ENCODE measurements at places on chromosomes 6 and 20.

- DNase-seq = no peak
These were observed 43.0 kb upstream of the NELFCD start for GRCh38 chr20:58938078-58938477.

- no peak for DNase-seq
These were observed 106.0 kb upstream of the CST7 start for GRCh38 chr20:24842918-24843715.

DNA sequence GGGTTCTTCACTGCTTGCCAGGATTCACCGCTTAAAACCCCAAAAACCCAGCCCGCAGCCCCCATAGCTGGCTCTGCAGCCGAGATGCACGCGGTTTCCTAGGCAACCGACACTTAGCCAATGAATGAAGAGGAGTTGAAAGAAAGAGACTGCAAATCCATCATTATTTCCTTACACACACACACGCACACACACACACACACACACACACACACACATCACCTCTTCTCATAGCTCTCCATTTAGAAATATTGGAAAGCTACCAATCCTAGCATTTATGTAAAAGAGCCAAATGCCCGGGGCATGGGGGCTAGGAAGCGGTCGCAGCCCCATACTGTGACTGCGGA, 3.4 kb upstream of the TUBB2B start:
- DNase-seq = no peak

DNA sequence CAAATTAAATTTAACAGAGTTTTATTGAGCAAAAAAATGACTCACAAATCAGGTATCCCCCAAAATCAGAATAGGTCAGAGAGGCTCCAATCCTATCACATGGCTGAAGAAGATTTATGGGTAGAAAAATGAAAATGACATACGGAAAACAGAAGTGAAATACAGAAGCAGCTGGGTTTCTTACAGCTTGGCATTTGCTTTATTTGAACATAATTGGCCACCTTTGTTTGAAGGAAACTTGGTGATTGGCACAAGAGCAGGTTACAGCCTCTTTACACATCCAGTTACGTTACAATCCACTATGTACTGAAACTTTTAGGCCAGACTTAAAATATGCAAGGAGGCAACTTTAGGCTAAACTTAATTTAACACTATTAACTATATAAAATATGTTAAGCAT, 11.7 kb upstream of the TREM2 start:
- no peak for DNase-seq

DNA sequence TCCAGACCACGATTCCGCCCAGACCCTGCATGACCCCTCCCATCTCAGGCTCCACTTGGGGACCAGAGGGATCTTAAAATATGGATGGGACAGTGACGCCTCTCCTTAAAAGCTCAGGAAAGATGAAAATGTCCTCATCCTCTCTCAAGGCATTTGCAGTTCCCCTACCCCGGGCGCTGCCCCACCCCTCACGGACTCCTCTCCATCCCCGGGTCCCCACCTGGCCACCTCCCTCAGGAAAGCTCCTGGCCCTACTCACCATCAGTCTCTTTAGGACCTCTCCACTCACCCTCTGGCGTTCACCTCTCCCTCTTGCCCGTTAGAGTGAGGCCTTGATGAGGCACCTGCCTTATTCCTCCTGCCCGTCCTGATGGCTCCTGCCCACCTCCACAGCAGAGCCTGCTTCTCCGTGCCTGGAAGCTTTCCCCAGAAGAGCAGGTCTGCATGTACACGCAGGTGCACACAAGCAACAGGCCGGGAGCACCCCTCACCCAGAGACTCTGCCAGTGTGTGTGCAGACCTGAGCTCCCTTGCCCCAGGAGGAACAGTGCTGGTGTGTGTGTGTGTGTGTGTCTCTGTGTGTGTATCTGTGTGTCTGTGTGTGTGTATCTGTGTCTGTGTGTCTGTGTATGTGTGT, 105.6 kb upstream of the NXT1 start:
- DNase-seq = no peak

GRCh38 chr6:112007805-112008204, 46.1 kb upstream of the CCN6 start:
- no peak for DNase-seq
